NCI-H187 treated with DMSO at 0.1 percent for 48 hours (cell line): ENCODE measurements at places on chromosomes 13 and 19.
A peak's percentile ranks its signal among the peaks of the same experiment; 100 is the strongest.

DNA sequence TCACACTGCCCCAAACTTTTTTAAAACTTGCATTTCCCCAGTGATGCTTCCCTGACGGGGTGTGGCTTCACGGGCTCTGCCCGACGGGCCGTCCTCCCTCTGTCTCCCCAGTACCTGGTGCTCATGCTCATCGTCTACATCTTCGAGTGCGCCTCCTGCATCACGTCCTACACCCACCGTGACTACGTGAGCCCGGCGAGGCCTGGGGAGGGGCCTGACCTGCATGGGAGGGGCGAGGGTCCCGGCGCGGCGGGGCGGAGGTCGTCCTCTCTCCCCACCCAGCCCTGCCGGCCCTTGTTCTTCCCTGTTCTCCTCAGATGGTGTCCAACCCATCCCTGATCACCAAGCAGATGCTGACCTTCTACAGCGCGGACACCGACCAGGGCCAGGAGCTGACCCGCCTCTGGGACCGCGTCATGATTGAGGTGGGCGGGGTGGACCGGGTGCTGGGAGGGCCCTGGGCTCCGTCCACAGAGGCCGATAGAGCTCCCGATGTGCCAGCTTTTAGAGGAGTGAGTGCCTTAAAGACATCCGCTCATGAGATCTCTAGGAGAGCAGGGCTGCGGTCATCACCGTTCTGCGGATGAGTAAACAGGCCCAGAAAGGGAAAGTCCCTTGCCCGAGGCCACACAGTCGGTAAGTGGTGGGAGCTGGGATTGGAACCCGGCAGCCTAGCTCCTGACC is 6.9 kb downstream of the UPK1A start:
- no peak for DNase-seq

DNA sequence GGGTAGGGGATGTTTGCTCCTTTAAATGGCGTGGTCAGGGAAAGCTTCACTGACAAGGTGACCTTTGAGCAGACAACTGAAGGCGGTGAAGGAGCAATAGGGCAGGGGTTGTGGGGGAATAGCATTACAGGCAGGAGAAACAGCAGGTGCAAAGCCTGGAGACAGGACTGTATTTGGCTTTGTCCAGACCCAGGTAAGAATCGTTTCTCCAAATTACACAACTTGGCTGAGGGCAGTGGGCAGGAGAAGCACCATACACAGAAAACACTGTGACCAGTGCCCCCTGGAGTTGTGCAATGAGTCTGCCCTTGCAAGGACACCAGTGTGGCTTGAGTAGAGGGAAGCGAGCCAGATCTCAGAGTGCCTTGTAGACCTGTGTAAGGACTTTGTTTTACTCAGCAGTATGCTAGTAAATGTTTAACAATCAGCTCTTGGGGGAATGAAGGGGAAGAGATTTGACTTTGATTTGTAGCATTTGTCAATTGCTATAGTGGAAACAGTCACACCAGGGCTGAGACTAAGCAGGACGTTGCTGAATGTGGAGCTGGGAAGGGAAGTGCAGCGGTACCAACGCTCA is 360.0 kb downstream of the DCT start:
- no peak for DNase-seq

GRCh38 chr19:30710721-30711120 is 338.5 kb downstream of the ZNF536 start:
- no peak for DNase-seq

- no peak for DNase-seq
Observed at GRCh38 chr19:51103926-51104341, 4.3 kb downstream of the CTU1 start.

- no peak for DNase-seq
Observed at GRCh38 chr19:20879501-20879900, 43.5 kb upstream of the ZNF85 start.

DNA sequence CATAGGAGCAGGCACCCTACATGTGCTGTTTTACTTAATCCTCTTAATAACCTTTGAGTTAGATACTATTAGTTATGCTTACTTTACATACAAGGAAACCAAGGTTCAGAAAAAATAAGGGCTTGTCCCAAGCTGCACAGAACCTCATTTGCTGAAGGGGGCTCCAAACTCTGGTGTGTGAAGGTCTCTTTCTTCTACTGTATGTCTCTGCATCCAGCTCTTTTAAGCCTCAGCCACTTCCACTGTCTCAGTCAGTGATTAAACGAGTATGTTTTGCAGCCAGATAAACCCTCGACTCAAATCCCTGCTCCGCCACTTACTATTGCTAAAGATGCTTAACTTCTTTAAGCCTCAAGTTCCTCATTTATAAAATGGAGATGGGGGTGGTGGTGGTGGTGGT is 112.4 kb upstream of the WASF3 start:
- DNase-seq: no peak

- peak; percentile 21 for DNase-seq
Observed at GRCh38 chr13:87680298-87680697, 9.1 kb downstream of the SLITRK5 start.

GRCh38 chr19:45099467-45100191 is 6.7 kb downstream of the PPP1R37 start:
- DNase-seq: no peak

DNA sequence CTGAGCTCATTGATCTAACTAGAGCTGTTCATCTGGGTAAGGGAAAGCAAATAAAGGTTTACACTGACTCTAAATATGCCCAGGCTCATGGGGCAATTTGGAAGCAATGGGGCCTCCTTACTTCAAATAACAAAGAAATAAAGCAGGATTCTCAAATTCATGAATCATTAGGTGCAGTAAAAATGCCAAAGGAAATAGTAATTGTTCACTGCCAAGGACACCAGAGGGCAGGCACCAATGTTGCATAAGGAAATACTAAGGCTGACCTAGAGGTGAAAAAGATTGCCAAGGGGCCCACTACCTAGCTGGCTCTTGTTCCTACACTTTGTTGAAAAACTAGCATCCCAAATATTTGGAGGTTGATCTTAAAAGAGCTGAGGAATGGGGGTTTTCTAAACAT is 1686.7 kb upstream of the MIR17HG start:
- DNase-seq: no peak

DNA sequence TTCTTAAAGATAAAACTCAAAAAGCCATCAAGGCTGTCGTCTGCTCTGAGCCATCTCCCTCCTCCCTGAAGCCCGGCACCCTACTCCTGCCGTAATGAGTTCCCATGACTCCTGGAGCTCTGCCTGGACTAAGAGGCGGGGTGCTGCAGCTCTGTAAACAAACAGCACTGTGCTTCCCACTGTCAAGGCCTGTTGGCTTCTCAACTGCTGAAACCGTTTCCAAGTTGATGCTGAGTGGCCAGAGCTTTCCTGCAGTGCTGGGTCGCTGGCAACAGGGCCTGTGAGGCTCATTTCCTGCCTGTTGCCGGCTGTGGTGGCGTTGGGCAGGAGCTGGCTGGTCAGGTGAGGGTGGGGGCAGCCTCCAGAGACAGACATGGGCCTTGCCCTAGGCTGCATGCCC is 26.7 kb upstream of the ISYNA1 start:
- no peak for DNase-seq

GRCh38 chr19:16544473-16545231 is 2.4 kb upstream of the CHERP start:
- no peak for DNase-seq

DNA sequence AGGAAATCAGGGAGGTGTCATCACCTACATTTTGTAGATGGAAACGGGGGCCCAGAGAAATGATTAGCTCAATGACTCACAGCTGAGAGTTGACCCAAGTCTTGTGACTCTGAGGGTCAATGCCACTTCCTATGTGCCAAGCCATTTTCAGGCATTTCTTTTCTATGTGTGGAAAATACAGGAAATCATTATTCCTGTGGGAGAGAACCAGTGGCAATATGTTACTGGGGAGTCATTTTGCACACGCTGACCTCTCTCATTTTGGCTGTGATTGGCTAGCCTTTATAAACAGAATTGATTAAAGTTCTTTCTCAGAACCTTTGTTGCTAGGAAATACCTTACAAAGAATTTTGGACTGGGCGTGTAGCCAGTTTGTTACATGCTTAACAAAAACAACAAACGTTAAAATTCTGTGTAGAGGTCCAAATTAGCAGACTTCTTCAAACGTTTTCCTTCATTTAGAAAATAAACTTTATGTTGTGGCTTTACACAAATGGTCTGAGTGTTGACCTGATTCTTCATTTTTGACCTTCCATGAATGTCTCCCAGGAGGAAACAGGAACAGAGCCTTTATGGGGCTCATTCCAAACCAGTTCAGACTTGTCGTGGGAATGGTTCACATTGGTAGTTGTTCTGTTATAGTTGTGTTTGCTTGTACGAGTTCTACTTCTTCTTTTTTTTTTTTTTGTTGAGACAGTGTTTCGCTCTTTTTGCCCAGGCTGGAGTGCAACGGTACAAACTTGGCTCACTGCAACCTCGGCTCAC is 11.4 kb downstream of the PCCA start:
- DNase-seq: no peak

- DNase-seq: peak; percentile 19
Observed at GRCh38 chr19:36605101-36605876, at the start of gene ZNF382. TSS of gene ZNF382 (plus strand) at chr19:36605313. CDS start at chr19:36609915, 4,602 bp downstream.

- no peak for DNase-seq
Observed at GRCh38 chr13:32023698-32024097, 7.9 kb upstream of the FRY start.

DNA sequence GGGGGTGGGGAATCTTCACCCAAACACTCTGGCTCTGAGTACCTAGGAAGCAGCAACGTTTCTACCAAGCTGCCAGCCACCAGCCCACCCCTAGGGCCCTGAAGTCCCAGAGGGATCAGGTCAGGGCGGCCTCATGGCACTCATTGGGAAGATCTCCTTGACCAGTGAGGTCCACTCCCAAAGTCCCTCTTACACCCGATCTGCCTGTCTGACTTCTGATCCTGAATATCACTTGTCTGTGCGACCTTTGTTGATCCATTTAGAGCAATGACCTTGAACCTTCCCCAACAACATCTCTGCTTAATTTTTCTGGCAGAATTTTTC is 2.1 kb upstream of the GNA15 start:
- no peak for DNase-seq

GRCh38 chr13:76886005-76886291 is 257 bp downstream of the KCTD12 start:
- DNase-seq: no peak
